Activated CD4-positive, alpha-beta T cell treated with anti-CD3 and anti-CD28 coated beads for 4 hours (primary cell): ENCODE measurements at places on chromosomes 13 and 19.

DNA sequence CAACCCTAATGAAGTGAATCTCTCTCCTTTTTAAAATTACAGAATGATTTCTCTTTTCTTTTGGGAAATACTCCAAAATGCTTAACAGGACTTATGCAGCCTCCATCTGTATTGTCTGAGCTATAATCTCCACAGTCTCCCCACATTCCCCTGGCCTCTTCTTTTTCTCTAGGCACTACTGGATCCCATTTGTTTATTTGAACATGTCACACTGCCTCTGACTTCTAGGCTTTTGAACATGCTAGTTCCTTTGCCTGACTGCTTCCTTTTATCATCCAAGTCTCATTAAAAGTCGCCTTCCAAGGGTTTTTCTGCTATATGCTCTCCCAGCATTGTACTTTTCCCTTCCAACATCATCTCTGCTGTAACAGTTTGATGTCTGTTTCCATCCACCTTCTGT, 548.7 kb downstream of the PCDH9 start:
- DNase-seq, result no peak

DNA sequence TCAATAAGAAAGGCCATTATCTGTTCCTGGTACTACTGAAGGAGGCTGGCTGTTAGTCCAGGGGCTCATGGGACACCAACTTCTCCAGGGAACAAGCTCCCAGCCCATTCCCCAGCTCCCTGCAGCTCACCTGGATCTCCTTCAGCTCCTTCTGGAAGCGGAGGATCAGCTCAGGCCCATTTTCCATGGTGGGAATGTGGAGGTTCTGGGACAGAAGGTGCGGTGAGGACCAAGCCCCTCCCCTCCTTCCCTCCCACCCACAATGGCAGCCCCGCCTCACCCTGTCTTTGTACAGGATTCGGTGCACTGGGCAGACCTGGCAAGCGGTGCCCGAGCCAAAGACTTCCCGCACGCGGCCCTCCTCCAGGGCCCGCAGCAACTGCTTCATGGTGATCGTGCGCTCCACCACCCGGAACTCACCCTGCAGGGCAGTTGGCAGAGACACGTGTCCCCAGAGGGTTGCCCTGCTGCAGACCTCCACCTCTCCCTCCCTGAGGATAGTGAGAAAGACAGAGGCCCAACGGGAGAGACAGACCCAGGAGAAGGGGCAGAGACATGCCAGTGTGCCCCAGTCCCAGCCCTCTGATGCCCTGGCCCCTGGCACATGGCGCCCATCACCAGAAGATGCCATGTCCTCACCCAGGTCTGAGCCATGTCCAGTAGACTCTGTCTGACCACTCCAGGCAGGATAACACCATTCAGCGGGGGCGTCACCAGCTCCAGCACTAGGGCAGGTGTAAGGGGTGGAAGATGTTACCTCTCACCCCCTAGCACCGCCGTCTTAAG, 14.3 kb downstream of the BCAT2 start:
- no peak for DNase-seq

DNA sequence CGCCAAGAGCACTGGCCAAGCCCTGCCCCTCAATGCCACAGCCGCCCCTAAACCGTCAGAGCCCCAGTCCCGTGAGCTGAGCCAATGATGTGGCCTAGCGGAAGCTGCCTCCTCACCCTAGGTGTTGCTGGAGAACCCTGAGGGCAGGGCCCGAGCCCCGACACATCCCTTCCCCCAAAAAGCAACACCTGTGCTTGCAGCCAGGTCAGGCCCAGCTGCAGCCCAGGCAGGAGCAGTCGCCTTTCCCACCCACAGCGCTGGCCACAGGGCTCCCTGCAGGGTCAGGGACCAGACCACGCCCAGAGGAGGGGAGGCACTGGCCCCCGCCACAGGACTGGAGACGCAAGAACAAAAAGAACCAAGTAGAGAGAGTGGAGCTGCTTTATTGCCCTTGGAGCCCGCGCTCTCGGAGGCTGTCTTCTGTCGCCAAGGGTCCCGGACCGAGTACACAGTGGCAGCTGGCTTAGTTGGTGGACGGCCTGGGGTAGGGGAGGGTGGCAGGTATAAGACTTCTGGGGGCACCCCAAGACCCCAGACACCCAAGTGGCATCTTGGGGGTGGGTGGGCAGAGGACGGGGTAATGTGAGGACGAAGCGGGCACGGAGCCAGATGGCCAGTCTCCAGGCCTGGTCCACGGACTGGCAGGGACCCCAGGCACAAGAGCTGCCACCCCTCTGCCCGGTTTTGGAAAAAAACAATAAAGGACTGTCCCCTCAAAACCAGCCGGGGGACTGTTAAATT, 3.3 kb downstream of the P2RY11 start:
- DNase-seq, result no peak

GRCh38 chr19:58009666-58010301, 7.2 kb upstream of the ZNF606 start:
- peak; percentile 19 for DNase-seq

- DNase-seq, result no peak
Observed at GRCh38 chr19:16258440-16258903, 60.8 kb downstream of the AP1M1 start.

GRCh38 chr13:41652735-41653361, 195.5 kb downstream of the RGCC start:
- peak; percentile 57 for DNase-seq

DNA sequence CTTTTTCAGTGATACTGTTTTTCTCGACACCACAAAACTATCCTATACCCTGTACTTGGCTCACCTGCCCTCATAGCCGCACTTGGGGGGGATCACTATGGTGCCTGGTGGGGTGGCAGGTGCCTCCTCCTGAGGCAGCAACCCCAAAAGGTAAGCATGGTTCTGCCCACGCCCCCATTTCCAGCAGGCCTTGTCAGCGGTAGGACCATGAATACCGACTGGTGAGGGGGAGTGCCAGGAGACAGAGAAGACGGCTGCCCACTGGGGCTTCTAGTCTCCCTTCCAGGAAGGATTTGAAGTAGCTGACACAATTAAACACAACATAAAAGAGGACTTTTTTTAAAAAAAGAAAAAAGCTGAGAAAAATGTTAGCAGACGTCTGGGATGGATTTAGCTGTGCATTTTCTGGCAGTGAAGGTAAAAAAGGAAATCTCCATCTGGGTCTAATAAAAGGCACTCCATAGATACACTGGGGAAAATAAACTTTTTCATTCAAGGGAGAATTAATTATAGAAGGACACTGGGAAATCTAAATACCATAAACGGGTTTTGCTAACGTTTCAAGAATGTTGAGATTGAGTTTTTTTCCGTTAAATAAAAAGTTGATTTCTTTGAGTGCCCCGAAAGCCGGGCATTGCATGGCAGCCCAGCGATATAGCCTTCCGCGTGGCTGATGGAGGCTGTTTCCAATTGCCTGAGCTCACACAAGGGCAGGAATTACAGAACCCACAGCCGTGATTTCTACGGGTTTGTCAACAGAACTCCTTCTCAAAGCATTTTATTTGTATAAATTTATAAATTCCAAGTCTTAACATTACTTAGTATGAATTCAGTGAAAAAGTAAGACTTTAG, 45.1 kb downstream of the ATP11A start:
- no peak for DNase-seq

- no peak for DNase-seq
Observed at GRCh38 chr13:113577881-113578435, 6.6 kb upstream of the TFDP1 start.

DNA sequence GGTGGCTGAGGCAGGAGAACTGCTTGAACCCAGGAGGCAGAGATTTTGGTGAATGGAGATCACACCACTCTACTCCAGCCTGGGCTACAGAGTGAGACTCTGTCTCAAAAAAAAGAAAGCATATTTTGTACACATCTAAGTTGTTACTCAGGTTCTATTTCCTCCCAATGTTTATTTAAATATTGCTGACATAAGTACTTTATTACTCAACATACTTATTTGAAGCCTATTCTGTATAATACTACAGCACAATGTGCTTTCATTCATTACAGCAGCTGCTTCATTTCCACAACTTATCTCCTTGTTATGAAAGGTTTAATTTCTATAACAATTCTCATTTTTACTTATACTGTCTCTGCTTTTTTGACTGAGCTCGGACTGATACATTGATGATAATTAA, 495.7 kb downstream of the SLITRK1 start:
- DNase-seq, result no peak

DNA sequence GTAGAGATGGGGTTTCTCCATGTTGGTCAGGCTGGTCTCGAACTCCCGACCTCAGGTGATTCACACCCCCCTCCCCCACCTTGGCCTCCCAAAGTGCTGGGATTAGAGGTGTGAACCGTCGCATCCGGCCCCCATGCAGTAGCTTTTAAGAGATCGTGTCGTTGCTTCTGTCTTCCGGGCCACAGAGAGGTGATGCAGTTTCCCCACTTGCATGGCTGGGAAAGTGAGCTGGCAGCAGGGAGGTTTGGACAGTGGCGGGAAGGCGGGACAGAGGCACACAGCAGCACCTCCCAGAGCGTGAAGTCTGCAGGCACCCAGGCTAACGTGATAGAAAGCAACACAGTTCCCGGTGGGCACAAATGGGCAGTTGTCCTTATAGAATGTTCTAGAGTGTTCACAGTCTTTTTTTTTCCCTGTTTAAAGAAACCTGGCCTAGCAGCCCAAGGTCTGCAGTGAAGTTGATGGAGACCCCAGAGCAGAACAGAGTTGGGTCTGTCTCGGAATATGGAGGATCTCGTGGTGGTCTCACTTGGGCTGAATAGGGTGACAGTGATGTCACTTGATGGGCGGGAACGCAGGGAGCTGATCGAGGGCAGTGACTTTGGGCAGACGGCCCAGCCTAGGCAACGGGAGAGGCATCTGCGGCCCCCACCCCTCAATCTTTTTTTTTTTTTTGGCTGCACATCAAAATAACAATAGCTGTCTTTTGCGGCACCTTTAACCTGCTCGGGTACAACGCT, 4.9 kb downstream of the UHRF1 start:
- DNase-seq, result no peak

GRCh38 chr13:106041445-106041844, 494.0 kb downstream of the EFNB2 start:
- no peak for DNase-seq

DNA sequence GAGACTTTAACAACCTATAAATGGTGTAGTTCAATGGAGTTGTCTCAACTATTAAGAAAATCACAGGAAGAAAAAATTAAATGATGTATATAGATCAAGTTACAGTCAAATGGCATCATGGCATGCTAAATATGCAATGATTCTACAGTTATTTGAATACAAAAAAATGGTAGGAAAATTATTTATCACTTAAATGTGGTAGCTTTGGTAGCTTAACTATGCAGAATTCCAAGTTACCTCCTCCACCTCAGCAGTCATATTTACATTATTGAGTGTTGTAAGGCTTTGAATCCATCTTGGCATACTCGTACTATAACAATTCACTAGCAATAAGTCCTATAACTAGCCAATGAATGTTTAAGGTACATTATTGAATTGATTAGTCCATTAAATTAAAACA, 36.8 kb downstream of the CAB39L start:
- DNase-seq, result no peak

- no peak for DNase-seq
Observed at GRCh38 chr13:88744289-88744688, 1073.1 kb downstream of the SLITRK5 start.

DNA sequence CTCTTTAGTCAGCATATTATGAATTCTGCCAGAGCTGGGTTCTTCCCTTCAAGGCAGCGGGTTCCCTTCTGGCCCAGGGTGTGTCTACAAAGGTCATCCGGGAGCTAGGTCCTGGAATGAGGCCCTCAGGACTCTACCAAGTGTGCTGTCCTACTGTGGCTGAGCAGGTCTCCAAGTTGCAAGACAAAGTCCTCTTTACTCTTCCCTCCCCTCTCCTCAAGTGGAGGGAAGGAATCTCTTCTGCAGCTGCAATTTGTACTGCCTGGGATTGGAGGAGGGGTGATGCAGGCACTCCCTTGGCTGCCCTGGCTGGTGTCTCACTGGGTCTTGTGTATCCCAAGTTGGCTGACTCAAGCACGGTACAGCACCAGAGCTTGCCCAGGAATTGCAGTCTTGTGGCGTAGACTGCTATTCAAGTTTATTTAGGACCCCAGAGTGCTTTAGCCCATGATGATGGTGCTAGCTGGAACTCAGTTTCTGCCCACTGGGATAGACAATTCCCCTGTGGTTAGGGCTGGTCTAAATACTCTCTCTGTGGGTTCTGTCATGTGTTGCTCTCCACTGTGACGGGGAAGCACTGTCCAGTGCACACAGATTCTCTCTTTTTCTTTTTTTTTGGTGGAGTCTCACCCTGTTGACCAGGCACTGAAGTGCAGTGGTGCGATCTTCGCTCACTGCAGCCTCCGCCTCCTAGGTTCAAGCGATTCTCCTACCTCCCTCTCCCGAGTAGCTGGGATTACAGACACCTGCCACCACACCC, 28.5 kb downstream of the RFC3 start:
- DNase-seq, result no peak

DNA sequence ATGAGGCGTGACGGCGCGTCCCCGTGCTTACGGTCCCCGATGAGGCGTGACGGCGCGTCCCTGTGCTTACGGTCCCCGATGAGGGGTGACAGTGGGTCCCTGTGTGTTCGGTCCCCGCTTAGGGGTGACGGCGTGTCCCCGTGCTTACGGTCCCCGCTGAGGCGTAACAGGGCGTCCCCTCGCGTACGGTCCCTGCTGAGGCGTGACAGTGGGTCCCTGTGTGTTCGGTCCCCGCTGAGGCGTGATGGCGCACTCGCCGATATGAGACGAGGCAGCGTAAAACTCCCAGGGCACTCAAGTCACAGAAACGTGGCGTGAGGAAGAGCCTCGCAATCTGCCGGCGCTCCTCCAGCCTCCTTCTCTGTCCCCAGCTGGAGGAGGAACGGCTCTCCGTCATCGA, 20.9 kb downstream of the CFAP97D2 start:
- DNase-seq, result no peak
